ENCODE measurements at places on chromosomes 2 and 18.

DNA sequence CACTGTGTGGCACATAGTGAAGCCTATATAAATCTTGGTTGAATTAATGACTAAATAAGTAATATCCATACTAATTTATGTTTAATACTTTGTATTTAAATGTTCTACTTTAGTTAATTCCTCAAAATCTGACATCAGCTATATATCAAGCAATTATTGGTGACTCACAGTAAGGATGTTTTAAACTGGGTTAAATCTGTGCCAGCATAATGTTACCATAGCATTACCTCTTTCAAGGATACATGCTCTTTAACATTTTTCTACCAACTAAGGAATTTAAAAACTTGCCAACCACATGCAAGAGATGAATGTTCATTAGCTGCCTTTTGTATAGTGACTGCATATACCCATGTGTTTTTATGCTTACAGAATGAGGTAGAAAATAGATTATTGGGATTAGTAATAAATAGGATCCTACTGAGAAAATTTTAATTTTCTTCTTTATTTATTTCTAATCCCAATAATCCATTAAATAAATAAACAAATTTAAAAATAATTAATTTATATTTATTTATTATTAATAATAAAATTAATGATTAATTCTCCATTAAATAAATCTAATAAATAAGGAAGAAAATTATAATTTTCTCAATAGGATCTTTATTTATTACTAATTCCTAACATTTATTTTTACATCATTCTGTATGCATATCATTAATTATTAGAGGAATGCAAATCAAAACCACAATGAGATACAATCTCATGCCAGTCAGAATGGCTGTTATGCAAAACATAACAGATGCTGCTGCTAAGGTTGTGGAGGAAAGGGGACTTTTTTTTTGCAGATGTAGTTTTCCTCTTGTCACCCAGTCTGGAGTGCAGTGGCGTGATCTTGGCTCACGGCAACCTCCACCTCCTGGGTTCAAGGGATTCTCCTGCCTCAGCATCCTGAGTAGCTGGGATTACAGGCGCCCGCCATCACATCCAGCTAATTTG, 410.7 kb upstream of the DSEL start:
- DNase-seq, result no peak

DNA sequence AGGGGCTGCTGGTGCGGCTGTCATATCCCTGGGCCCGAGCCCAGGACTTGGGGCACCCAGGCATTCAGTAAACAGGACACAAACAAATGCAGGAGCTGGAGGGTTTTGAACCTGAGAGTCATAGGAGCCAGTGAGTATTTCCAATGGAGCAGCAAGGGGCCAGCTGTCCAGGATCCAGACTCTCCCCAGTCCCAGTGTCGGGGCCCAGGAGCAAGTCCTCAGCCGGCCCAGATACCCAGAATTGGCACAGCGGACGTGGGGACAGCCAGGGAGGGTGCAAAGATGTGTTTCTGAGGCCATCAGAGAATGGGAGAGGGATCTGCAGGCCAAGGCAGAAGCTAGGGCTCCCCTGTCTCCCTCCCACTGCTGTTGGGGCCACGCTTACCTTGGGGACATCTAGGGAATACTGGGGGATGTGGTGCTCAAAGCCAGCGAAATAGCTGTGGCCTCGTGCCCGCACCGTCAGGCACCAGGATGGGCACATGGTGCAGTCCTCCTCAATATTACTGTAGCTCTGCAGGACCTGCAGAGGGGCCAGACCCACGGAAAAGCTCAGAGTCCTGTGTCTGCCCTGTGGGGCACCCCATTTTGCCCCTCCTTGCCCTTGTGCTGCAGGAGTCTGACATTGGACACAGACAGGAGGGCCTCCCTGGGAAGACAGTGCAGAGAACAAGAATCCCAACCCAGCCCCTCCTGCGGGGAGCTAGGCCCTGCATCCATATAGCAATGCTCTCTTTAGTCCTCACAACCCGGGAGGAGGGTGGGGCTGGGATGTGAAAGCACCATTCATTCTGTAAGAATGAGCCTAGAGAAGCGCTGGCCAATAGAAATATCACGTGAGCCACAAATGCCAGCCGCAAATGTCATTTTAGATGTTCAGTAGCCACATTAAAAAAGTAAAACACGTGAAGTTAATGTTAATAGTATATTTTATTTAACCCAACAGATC, 15.4 kb downstream of the CFAP65 start:
- no peak for DNase-seq

- DNase-seq, result peak; percentile 5
These were observed 2.9 kb upstream of the EML6 start for GRCh38 chr2:54720563-54720962.

GRCh38 chr2:12212841-12213597, 466.6 kb downstream of the LPIN1 start:
- DNase-seq, result no peak

DNA sequence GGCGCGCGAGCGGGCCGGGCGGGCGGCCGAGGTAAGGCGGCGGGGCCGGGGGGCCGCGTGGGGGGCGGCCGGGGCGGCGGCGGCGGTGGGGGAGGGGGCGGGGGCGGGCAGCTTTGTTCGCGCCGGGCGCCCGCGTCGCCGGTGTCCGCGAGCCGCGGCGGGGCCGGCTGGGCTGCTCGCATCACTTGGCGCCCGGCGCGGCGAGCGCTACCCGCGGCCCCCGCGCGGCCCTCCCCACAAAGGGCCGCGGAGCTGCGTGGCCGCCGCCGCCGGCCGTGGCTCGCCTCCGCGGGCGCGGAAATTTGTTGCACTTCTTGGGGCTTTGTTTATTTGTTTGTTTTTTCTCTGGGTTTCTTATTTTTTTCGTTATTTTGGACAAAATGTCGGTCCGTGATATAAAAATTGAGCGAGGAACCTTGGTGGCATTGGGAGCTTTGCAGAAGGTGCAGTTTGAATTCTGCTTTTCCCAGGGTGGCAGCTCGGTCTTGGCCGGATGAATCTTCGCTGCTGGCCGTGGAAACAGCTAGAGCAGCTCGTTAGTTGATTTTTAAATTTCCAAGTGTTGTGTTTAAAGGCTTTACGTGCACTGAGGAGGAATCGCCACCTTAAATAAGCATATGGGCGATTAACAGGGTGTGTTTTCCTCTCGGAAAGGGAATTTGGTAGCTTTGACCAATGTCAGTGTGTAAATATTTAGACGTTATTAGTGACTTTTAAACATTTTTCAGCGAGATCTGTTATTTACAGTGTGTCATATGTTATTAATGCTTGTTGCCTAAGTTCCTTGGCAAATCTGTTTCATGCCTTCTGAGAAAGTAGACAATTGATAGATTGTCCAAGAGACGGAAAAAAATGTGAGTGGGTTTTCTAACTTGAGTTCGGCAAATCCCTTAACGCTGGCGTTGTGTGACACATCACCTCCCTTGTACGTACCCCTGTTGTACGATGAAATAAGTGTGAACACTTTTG, 822 bp downstream of the UBE2E3 start:
- DNase-seq, result peak; percentile 77

DNA sequence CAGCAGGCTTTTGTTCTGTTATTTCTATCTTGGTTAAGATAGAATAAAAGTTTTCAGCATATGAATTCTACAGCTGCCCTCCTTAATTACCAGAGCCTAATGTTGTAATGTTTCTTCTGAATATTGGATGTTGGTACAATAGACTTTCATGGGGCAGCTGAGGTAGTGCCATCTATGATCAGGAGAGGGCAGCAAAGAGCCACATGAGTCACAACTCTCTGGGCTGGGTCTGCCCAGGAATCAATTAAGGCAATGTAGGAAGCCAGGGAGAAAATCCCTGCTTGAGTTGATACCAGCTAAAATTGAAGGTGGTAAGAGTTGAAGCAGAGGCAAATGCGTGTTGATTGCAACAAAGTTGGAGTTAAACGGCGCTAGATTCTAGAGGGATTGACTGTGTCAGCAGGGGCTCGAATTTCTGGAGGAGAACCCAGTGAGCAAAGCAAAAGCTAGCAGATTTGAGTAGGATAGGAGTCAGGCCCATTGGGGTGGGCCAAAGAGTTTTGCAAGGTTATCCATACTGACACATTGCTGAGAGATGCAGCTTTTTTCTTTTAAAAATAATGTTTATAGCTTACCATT, 10.6 kb upstream of the MC5R start:
- peak; percentile 43 for DNase-seq

DNA sequence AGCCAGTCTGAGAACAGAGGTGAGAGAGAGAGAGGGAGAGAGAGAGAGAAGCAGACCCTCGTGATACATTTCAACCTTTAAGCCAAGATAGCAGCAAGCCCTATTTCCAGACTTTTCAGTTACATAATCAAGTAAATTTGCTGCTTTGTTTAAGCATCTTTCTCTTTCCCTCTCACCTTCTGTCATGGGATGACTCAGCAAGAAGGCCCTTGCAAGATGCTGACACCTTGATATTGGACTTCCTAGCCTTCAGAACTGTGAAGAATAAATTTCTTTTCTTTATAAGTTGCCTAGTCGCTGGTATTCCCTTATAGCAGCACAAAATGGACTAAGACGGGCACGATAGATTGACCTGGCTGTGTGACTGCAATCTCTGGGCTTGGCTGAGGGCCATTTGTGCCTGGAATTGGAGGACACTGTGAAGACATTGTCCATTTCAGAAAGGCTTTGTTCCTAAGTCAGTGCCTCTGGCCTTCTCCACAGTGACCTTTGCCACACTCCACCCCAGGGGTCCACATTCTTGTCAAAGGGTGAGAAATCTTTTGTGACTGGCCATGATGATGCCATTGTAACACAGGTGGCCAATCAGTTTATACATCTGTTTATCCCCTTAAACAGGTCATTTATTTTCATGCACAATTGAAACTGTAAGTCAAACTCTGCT, 51.3 kb upstream of the ITSN2 start:
- DNase-seq, result no peak

DNA sequence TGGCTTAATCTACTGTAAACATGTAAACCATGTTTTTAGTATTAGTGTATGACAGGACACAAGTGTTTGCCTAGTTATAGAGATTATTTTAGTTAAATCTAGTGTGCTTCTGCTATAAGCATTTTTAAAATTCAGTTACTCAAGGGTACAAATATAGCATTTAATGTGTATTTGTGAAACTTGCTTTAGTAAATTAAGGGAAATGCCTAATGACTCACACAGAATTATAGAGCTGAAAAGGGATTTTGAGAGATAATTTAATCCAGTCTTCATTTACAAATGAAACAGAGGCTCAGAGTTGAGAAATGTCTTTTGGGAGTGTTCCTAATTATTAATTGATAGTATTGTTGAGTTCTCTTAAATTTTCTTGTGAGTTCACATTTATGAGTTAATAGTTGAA, 8.2 kb downstream of the ACTR3 start:
- no peak for DNase-seq

DNA sequence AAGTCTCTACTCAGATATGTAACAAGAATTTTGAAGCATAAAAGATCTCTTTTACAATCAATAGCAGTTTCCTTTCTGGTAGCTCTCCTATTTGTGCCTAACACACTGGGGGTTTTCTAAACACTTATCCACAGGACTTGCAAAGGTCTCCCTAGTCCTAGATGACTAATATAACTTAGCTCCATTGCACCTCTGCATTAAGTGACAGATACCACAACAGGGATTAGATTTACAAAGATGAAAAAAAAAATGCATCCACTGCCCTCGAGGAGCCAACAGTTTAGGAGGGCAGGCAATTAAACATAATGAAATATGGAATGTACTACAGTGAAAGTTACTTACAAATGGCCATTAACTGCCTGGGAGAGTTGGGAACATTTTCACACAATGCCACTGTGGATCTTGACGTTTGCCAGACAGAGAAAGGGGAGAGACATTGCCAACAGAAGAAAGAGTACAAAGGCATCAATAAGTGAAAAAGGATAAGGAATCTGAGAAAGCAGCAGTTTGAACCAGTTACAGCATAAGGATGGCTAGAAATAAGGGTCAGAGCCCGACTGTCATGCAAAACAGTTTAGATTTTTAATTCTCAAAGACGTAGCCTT, 14.3 kb downstream of the PPP3R1 start:
- no peak for DNase-seq

DNA sequence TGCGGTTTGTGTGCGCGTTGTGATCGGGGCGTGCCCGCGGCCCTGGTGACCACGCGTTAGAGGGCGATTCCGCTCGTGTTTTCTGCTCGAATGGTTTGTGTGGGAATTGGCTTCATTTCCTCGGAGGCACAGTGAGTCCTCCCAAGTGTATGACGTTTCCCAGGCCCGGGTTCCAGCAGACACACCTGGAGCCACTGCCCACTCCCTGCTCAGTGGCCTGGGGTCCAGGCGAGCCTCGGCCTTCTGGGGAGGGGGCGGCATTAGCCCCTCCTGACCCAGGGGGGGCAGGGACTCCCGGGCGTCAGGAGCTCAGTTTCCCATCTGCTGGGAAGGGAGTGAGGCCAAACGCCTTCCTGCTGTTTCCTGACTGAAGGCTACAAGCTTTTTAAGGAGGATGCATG, 92.1 kb downstream of the NFATC1 start:
- DNase-seq, result no peak

- no peak for DNase-seq
These were observed 651.9 kb downstream of the SLC4A3 start for GRCh38 chr2:220279372-220279771.

GRCh38 chr18:62453864-62454263, 69.0 kb upstream of the ZCCHC2 start:
- no peak for DNase-seq

GRCh38 chr2:72793798-72794440, 31.9 kb downstream of the EXOC6B start:
- DNase-seq, result no peak

- DNase-seq, result no peak
These were observed 546.9 kb upstream of the PKDCC start for GRCh38 chr2:41500895-41501294.

DNA sequence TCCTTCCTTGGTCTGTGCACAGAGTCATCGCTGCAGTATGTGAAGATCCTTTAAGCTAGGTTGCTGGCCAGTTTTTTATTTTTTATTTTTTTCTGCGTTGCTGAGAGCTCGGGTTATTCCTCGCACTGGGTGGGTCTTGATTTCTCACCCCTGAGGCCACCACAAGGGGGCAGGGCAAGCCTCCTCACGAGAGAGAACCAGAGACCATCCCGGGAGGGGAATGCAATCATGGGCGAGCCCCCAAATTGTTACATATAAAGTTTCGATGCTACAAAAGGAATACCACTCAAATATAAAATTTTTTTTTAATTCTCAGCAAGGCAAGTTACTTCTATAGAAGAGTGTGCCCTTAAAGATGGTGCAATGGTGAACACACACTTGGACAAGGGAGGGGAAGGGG, 24.9 kb downstream of the HTR2B start:
- no peak for DNase-seq

GRCh38 chr2:69579536-69579935, 64.0 kb downstream of the AAK1 start:
- DNase-seq, result no peak

DNA sequence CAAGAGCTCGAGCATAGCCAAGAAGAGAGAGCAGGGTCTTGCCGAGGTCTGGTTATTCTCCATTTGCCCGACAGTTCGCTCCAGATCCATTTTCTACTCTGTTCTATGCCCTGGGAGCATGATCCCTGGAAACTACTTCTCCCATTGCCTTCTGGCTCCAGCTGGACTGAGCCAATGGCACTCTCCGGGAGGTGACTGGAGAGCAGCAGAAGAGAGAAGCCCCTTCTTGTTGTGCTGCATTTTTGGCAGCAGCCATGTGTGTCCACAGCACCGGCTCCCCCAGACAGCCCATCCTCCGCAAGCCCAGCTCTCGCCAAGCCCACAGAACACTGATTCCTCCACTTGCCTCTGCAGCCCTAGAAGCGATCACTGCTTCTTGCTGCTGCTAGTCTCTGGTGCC, 345.5 kb downstream of the TNS1 start:
- DNase-seq, result no peak

GRCh38 chr2:152370783-152371182, 35.8 kb downstream of the FMNL2 start:
- DNase-seq, result no peak

GRCh38 chr2:223081789-223082188, 29.8 kb downstream of the KCNE4 start:
- DNase-seq, result no peak

GRCh38 chr2:239871481-239872435, 153.4 kb downstream of the NDUFA10 start:
- no peak for DNase-seq
